ENCODE measurements at places on chromosomes 3 and 15.

- no peak for DNase-seq
These were observed 28.2 kb upstream of the SCAANT1 start for GRCh38 chr3:63940389-63940757.

- DNase-seq, result no peak
These were observed 32.0 kb upstream of the SEMA6D start for GRCh38 chr15:47685141-47685870.

DNA sequence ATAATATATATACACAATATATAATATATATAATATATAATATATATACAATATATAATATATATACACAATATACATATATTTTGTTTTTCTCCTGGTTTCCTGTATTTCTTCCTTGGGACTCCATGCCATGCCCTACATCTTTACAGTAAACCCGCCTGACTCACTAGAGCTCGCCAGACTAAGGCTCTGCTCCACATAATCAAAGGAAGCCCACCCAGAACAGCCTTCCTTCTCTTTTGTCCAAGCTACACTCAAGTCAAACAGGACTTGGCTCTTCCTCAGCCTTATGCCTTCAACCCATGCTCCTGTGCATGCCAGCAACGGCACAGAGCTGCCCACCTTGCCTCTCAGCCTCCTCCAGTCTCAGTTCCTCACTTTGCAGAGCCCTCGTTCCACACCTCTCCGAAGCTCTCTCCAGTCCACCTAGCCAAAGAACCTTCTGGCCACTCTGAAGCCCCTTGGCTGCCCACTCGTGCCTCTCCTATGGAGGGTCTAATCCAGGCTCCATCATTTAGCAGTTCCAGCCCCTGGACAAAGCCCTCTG is 109.1 kb downstream of the RFTN1 start:
- no peak for DNase-seq

DNA sequence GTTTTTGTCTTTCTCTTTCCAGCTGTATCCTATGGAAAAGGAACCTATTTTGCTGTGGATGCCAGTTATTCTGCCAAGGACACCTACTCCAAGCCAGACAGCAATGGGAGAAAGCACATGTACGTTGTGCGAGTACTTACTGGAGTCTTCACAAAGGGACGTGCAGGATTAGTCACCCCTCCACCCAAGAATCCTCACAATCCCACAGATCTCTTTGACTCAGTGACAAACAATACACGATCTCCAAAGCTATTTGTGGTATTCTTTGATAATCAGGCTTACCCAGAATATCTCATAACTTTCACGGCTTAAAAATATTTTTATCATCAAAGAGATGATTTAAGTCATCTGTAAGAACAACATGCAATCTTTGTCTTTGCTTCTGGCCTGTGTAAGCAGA is 44.9 kb upstream of the PARP14 start:
- DNase-seq, result no peak

GRCh38 chr3:5304789-5305683 is 117.5 kb downstream of the EDEM1 start:
- DNase-seq, result peak; percentile 66

DNA sequence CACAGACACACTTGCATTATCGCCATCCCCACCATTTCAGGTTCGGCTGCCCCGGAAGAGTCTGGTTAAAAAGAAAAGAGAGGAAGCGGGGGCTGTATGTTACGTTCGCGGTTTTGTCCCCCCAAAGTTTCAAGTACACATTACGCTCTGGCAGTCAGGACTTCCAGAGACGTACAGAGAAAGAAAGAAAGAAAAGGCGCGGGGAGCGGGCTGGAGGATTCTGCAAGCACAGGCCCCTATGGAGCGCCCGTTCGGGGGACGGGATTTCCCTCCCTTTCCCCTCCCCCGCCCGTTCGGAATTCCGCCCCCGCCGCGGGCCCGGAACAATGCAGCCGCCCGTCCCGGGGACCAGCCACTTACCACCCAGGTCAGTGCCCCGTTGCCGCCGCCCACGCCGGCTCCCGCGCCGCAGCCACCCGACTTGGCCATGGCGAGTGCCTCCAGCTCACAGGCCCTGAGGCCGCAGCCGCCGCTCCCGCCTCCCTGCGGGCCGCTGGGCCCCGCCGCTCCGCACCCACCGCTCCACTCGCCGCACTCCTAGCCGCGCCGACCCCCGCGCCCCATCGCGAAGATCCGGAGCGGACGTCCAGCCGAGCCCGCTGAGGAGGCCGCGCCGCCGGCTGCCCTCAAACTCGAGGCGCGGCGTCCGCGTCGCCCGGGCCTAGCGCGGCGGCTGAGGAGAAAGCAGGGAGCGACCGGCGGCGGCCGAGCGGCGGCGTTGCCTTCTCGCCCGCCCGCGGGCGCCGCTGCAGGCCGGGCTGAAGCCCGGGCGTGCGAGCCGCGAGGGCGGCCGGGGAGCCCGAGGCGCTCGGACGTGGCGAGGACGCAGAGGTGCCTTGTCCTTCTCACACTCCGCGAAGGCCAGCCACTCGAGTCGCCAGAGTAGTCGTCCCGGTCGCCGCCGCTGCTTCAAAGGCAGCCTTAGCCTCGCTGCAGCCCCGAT is 567 bp downstream of the TOP2B start:
- DNase-seq, result peak; percentile 47

DNA sequence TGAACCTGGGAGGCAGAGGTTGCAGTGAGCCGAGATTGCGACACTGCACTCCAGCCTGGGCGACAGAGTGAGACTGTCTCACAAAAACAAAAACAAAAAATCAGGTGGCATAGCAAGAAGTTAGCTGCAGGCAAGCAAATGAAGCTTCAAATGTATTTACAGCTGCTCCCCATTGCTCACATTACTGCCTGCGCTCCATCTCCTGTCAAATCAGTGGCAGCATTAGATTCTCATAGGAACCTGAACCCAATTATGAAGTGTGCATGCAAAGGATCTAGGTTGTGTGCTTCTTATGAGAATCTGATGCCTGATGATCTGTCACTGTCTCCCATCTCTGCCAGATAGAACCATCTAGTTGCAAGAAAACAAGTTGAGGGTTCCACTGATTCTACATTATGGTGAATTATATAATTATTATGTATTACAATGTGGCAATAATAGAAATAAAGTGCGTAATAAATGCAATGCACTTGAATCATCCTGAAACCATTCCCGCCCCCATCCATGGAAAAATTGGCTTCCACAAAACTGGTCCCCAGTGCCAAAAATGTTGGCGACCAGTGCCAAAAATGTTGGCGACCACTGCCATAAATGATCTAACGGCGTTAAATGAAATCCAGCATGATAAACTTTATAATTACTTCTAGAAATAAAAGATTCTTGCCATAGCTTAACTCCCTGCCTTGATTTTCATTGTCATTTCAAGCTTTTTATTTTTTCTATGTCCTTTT is 616.7 kb upstream of the NAALADL2 start:
- DNase-seq, result no peak

DNA sequence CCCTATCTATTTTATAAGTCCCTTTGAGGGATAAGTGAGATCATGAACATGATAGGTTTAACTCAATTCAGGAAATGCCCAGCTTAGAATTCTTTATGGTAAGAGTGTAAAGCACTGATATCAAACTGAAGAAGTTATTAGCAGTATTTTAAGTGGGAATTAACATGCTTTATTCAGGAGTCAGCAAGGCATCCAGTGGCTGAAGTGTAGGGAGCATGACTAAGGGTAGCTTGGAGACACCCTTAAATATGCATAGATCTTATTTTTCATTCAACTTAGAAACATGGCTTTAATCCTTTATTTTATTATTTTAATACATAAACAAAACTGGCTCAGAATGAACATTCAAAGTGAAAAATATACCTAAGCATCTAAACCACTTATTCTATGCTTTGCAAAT is 158.3 kb upstream of the LPP start:
- DNase-seq, result no peak

- DNase-seq, result no peak
These were observed 67.0 kb downstream of the SETD2 start for GRCh38 chr3:47096959-47097358.

DNA sequence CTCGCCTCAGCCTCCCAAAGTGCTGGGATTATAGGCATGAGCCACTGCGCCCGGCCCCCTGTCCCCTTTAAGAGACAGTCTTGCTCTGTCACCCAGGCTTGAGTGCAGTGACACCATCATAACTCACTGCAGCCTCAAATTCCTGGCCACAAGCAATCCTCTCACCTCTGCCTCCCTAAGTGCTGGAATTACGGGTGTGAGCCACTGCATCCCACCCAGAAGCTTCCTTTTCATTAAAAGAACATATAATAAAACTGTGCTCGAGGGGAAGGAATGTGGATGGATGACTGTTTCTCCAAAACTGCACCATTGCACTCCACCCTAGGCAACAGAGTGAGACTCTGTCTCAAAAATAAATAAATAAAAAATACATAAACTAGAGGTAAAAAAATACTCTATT is 70.1 kb downstream of the NCEH1 start:
- no peak for DNase-seq

DNA sequence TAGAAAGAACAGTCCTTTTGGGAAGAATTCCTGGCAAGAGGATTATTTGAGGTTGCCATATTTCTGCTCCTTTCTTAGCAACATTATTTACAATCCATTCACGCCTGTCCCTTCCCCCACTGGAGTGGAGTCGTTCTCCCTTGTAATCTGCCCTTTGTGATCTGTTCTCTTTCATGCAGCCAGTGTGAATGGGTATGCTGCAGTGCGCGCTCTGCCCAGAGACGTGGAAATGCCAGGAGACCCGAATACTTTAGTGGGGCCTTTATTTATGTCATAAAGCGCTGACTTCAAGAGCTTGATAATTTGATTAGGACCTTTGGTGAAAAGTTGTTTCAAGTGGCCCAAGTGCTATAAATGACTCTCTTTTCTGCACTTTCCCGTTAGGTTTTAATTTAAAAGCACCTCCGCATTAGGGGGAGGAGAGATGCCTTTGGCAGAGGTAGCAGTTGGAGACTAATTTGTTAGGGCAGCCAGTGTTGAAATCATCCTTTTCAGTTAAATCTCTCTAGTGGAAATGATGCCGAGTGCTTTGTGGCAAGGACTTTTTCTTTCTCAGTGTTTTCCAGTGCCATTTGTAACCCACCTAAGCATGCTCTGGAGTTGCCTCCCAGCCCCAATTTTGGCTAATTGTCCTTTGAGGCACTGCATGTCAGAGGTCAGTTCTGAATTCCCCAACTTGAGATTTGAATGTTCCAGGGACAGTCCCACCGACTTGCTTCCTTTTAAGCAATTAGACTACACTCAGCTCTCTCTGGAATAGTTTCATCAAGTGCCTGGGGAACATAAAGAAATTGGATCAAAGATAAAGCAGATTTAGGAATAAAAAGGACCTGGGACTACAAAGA is 52.4 kb downstream of the PSMD6 start:
- no peak for DNase-seq

GRCh38 chr15:51137880-51138430 is 43.2 kb upstream of the TNFAIP8L3 start:
- no peak for DNase-seq

- no peak for DNase-seq
These were observed 294.1 kb upstream of the ARL6 start for GRCh38 chr3:97470481-97470880.

- DNase-seq, result no peak
These were observed 353.0 kb downstream of the ROBO1 start for GRCh38 chr3:79414806-79415205.
